ENCODE measurements at places on chromosomes 6 and 20. TPM values are rescaled to one million over a fixed set of nuclear protein-coding genes. Genes with fewer than 3 reads are reported as not detected.

DNA sequence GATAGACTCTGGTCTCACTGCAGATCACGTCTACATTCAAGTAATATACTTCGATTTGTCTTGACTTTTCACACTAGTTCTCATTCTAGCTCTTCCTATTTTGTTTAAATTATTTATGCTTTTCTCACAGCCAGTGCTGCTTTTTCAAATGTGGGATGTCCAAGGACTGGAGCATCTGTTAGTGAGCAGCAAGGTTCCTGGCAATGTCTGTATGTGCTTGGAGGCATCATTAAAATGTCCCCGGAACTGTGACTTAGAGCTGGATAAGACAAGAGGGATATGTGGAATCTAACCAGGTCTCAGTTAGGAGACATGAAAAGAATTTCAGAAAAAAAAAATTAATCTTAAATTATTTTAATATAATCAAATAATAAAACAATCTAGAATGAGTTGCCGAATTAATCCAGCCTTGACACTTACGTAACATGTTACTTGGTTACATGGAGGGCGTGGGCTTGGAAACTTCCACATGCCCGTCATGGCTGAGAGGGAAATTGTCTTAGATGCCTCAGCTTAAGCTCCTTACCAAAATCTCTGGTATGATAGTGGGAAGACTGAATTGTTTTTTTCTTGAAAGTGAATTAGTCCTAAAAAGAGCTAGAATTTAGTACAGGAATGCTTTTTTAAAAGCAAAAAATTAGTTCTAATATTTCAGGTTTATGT lies 21.4 kb upstream of the CARMIL1 start:
- no peak for DNase-seq

- DNase-seq: peak; percentile 37
These were observed 41.8 kb downstream of the FARS2 start for GRCh38 chr6:5302995-5303622.

Gene LAMA4
- total RNA-seq: 497 TPM

DNA sequence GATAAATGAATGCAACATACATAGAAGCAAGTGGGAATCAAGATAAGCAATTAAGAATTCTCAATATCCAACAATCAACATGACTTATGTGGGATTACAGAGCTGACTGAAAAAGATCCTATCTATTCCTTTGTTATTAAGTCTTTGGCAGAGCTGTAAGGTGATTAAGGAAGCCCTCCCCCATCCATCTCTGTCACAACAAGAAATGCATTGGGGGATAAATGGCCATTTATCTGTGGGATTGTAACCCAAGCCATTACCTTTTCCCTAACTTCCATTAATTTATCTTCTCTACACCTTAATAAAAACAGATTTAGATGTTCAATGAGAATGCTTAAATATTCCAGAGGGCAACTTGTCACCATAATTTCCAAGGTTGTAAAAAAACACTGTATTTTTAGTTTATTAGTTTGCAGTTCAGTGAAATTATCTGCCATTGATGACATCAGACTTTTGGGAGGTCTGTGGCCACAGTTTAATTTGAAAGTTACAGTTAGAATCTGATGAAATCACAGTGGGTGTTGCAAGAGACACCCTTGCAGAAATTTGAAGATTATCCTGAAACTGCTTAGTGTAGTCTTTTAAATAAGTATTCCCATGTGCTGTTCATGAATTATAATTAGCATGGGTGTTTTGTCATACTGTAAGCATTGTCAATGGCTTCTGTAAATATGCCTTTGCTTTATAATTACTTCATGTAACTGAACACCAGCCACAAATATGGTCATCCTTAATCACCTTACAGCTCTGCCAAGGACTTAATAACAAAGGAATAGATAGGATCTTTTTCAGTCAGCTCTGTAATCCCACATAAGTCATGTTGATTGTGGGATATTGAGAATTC lies 49.4 kb upstream of the FYN start:
- DNase-seq: no peak

DNA sequence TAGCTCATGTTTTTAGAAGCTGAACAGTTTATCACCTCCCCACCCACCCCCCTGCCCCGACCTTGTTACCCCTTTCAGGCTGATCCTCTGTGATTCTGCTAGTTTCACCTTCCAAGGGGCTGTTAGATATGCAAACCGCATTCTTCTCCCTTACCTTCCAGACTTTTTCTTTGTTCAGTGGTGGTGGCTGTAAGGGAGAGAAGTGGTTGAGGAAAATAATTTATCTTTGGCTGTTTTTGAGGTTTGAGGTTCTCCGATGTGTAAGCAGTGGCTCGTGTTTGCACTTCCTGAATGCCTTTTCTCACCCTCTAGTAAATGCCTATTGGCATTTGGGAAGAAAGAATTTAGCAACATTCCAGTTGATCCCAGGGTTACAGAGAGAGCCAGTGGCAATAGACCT lies 69.4 kb upstream of the KCNG1 start:
- DNase-seq: no peak

- DNase-seq: no peak
These were observed 20.5 kb downstream of the UBE2V1 start for GRCh38 chr20:50092436-50092835.

Measured in dermis microvascular lymphatic vessel endothelial cell (primary cell).